Daoy (cell line): ENCODE measurements at places on chromosomes 3 and 15. TPM values are rescaled to one million over a fixed set of nuclear protein-coding genes. Genes with fewer than 3 reads are reported as not detected.

GRCh38 chr3:169260296-169260695, 403.2 kb downstream of the MECOM start:
- DNase-seq = no peak

Gene C3orf80
- total RNA-seq = 0.06 and 1.0 TPM in 2 replicates

DNA sequence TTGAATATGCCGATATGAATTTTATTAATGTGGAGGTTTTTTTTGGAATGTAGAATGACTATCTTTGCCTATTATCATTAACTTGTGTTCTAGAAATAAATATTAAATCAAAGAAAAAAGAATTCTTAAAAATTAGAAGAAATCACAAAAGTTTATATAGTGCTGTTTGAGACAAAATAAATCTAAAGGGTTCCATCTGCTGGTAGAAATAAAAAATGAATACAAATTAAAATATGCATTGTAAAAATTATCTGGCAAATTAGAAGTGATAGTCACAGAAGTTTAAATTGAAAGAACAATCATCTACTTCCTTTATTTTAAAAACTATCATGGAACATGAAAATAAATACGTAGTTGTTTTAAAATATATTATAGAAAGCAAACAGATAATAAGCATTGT, 22.7 kb upstream of the ZBTB20 start:
- no peak for DNase-seq

- DNase-seq = peak; percentile 71
Measured at GRCh38 chr3:172137287-172138192, 98.2 kb downstream of the FNDC3B start.

GRCh38 chr3:8663177-8664061, 18.8 kb upstream of the SSUH2 start:
- peak; percentile 55 for DNase-seq

GRCh38 chr3:194736896-194737600, 51.4 kb downstream of the FAM43A start:
- DNase-seq = no peak

DNA sequence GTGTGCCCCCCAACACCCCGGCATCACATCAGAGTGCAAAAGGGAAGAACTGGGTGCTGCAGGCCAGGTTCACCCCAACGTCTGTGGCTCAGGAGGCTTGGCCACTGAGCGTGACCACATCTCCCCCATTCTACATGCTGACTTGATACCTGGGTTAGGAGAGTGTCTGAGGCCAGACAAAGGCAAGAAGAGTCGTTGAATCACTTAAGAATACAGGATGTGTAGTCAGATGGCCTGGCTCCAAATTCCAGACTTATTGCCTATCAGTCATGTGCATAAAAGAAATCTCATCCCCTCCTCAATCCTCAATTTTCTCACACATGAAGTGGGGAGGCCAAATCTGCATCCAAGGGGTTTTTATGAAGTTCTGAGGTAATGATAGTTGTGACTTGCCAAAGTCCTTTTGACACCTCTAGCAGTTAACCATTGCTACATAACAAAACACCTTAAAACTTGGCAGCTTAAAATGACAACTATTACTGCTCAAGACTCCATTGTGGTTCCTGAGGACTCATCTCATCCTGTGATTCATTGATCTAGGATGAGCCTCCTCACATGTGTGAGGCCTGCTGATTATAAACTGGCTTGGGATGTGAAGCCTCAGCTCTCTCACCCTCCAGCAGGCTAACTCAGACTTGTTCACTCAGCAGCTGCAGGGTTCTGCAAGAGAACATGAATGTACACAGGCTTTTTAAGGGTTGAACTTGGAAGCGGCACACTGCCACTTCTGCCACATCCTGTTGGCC, 138.8 kb upstream of the TLE3 start:
- DNase-seq = peak; percentile 68

DNA sequence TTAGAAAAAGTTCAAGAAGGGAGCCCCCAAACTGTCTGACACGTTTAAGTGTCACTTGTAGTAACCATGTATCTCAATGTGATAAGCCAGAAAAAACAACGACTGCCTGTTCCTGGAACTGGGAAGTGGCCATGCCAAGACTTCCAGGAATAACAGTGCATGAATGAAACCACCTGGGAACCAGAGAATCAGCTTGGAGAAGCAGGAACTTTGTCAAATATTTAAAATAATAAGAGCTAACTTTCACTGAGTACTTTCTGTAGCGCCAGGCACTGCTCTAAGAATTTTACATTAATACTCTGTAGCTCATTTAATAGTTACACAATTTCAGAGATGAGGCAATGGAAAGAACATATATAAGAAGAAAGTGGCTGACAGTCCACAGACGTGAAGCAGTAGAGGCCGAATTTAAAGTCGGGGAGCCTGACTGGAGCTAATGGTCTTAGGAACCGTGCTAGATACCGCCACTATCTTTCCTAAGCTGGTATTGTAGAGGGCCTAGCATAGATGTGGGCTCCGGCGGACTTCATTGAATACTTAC, 876 bp downstream of the PLSCR1 start:
- peak; percentile 6 for DNase-seq

GRCh38 chr3:40502034-40502433, 3.8 kb upstream of the ZNF620 start:
- DNase-seq = no peak

DNA sequence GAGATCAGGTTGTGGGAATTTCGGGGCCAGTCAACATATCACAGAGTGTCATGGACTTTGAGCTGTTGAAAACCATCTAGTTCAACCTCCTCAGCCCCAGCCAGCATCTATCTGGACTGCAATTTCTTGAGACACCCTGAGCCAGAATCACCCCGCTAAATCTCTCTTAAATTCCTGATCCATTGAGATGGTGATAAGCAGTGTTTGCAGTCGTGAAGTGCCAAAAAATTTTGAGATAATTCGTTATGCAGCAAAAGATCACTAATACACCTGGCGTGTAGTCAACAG, 29.3 kb downstream of the TMED3 start:
- no peak for DNase-seq

DNA sequence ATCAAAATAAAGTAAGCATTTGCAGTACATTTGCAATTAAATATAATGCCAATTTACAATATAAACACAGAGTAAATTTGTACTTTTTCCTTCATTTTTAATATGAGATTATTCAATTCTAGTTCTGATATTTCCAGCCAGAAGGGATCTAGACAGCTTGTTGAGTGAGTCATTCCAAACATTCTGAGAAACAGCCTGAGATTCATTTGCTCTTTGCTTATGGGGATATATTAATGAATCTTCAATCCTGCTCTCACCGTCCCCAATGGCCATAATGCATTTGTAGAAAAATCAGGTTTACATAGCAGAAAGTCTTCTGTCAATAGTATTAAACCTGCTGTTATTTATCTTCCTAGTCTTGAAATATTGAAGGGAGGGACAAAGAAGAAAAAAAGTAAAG, 554.2 kb downstream of the TUSC7 start:
- no peak for DNase-seq

GRCh38 chr15:68586274-68586961, 7.6 kb downstream of the CORO2B start:
- DNase-seq = peak; percentile 88

DNA sequence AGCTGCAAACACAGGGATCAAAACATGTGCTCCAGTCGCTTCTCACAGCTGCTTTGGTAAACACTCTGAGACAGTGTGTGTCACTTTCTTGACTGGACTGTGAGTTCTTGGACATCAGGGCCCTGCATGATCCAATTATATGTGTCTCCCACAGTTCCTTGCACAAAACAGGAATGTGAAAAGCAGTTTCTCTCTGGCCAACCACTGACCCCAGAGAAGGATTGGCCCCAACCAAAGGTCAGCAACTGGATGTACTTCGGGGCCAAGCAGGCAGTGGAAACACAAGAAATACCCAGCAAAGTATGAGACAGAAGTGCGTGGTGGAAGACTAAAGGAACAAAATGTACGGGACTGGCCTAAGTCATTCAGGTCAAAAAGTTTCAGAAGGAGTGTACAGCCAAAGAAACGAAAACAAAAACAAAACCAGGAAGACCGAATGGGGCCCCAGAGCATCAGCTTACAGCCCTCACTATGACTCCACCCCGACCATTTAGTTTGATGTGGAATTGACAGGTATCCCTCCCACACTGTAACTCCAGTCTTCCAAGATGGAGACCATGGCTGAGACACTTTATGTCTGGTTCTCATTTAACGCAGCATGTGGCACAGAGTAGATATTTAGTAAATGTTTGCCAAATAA, 76.7 kb upstream of the LPP start:
- no peak for DNase-seq

Gene SYNPR
- not detected in 2 replicates for total RNA-seq

GRCh38 chr3:31918179-31919150, 62.6 kb downstream of the OSBPL10 start:
- no peak for DNase-seq

DNA sequence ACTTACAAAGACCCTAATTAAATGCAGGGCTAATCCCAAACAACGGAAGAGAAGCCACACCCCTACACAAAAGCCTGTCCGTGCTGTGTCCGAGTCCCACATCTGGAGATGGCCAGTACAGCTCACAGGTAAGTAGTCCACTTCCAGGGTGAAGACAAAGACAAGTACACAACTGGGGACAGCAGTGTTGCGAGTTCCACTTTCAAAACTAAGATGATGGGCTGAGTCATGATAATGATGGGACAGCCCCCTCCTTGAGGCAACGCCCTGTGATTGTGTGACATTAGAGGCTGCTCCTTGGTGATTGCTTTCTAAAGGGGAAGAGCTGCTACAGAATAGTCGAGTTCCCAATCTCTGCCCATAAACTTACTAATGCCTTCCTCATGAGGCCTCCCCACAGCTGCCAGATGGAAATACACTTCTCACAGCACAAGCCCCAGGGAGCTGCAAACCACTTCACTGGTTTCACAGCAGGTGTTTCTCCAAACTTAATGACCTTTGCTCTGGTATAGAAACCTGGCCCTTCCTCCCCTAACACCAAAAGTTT, 27.6 kb downstream of the RFT1 start:
- DNase-seq = no peak

DNA sequence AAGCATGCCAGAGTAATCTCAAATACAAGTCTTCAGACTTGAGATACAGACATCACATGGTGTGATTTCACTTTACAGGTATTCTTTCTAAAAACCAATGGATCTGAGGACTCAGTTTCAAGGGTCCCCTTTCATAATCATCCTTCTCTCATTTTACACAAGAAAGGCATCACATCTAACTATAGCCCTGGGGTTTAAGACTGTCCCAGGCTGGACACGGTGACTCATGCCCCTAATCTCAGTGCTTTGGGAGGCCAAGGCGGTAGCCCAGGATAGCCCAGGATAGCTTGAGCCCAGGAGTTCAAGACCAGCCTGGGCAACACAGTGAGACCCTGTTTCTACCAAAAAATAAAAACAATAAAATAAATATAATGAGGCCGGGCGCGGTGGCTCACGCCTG, 36.4 kb downstream of the UBP1 start:
- no peak for DNase-seq
